CD4-positive, alpha-beta T cell treated with Interferon alpha-2 for 1 hour (primary cell): ENCODE measurements at places on chromosomes 13 and 19.

- DNase-seq = no peak
Observed at GRCh38 chr13:110356362-110356761, 49.3 kb downstream of the COL4A2 start.

GRCh38 chr19:30579419-30579818 is 207.2 kb downstream of the ZNF536 start:
- DNase-seq = no peak

- DNase-seq = no peak
Observed at GRCh38 chr19:1258707-1259205, 10.4 kb downstream of the MIDN start.

DNA sequence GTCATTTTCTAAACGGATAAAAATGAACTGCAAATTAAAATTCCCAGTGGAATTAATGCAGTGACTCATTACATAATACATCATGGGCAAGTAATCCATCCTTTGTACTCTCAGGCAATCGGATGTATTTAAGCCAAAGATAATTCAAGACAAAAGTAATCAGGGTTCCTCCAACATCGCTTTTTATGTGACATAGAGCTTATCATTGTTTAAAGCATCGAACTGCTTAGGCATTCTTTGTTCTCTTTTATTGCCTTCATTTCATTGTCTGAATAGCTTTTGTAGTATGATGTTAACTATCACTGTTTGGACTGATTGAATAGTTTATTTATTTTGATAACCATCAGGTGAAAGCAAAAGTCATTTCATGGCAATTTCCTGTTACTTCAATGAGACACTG is 209.4 kb downstream of the ITGBL1 start:
- no peak for DNase-seq
